ENCODE measurements at places on chromosomes 5 and 9. TPM values are rescaled to one million over a fixed set of nuclear protein-coding genes. Genes with fewer than 3 reads are reported as not detected.

DNA sequence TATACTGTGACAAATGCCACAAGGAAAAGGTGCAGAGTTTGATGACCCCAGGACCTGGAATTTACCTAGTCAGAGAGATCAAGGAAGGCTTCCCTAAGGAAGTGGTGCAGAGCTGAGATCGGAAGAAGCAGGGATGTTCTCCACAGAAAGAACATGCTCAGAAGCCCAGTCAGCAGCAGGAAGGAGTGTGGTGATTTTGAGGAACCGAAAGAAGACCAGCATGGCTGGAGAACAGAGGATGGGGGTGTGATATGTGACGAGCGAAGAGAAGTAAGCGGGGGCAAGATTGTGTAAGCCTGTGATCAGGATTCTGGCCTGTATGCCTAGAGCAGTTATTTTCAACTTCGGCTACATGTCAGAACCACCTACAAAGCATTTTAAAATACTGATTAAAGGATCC, 18.7 kb upstream of the PIK3R1 start:
- no peak overlapping the region for H3K4me3 ChIP-seq
- no peaks in the 10 kb centered on the region for H3K27me3 ChIP-seq
- no peaks in the 10 kb centered on the region for H3K4me1 ChIP-seq
- DNase-seq, result no peak
- H3K27ac ChIP-seq, result no peak overlapping the region

The CDH9 gene
- not detected for total RNA-seq

DNA sequence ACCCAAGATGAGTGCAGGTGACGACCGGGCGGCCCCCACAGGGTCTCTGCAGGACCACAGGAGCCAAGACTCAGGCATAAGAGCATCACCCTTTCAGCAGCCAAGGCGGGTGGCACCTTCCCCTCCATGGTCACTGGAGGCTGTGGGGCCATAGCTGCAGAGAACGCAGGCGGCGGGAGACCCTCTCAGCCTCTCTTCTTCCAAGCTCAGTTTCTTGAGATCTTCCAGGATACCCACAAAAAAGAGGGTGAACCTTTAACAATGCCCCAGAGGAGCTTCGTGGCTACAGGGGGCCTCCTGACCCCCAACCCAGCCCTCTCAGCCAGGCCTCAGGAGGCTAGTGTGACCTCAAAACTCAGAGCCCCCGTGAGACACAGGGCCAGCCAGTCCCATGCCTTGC, 5.8 kb upstream of the TBC1D9B start:
- H3K27me3 ChIP-seq, result no peaks in the 10 kb centered on the region
- no peak for DNase-seq
- peaks cover 2% of the 10 kb centered on the region for H3K4me1 ChIP-seq
- H3K4me3 ChIP-seq, result no peak overlapping the region

DNA sequence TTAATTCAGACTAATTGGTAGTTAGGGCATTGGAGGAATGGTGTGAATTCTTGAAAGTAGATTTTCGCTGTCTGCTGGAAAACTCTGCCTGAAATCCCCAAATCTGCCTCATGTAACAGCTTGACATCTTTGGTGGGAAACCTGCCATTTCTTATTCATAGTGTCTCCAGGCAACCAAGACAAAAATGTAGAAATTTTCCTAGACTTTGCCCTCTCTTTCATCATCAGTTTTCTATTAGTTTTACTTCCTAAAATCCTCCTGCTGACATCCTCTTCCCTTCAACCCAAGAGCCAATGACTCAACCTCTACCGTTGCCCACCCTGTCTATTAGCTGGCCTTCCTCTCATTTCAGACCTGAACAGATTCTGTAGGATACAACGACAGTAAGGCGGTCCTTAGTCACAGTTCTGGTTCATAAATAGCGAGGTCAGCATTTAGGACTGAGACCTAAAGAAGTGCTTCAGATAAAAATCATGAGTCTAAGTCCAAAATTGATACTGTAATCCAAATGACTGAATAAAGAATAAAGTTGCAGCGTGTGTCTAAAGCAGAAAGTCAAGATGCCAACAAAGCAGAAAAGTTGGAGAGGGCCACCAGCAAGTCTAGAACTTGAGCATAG, 133.9 kb downstream of the MUSK start:
- no peaks in the 10 kb centered on the region for H3K4me1 ChIP-seq
- no peak for DNase-seq
- no peaks in the 10 kb centered on the region for H3K36me3 ChIP-seq
- H3K4me3 ChIP-seq, result no peak overlapping the region
- H3K27ac ChIP-seq, result no peak overlapping the region
- H3K27me3 ChIP-seq, result no peaks in the 10 kb centered on the region

The TLX3 gene
- total RNA-seq, result not detected

The PCDHB7 gene
- total RNA-seq, result 2.3 TPM

The PITX1 gene
- not detected for total RNA-seq

DNA sequence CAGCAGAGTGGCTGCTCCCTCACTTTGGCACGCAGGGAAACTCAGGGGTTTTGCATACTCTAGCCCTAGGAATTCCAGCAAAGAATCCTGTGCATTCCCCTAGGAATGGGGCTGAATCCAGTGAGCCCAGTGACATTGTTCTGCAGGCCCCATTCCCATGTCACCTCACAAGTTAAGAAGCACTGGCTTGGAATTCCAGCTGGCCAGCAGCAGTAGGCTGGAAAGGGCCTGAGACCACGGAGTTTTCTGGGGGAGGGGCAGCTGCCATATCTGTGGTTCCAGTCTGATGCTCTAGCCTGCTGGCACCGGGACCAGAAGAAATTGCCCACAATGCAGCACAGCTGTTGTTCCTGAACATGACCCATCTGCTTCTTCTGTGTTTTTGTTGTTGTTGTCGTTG, 217.6 kb upstream of the DMRTA1 start:
- H3K4me3 ChIP-seq, result no peak overlapping the region
- H3K27me3 ChIP-seq, result no peaks in the 10 kb centered on the region
- DNase-seq, result no peak
- no peaks in the 10 kb centered on the region for H3K36me3 ChIP-seq

The IFNK gene
- not detected for total RNA-seq

GRCh38 chr9:6460189-6460768, 47.3 kb downstream of the UHRF2 start:
- H3K4me3 ChIP-seq, result no peak overlapping the region
- no peak for DNase-seq
- no peaks in the 10 kb centered on the region for H3K4me1 ChIP-seq
- H3K36me3 ChIP-seq, result no peaks in the 10 kb centered on the region
- H3K27ac ChIP-seq, result no peak overlapping the region
- H3K27me3 ChIP-seq, result no peaks in the 10 kb centered on the region

The SLC36A1 gene
- 4.5 TPM for total RNA-seq

DNA sequence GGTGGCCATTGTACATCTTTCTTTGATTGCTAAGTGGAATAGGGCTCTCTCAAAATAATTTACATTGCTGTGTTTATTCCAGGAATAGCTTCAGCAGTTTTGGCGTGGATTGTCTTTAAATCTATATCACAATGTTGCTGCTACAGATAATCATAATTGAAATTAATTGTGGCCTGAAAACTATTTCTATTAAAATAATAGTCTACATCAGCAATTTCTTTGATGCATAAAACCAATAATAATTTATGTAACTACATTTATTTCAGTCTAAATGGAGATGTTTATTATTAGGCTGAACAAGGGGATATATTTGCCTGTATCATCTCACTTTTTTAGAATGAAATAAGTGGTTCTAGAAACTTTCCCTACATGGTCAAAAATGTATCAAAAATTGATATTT, 456.0 kb upstream of the CTNND2 start:
- no peaks in the 10 kb centered on the region for H3K27me3 ChIP-seq
- H3K27ac ChIP-seq, result no peak overlapping the region
- no peak for DNase-seq
- no peaks in the 10 kb centered on the region for H3K4me1 ChIP-seq

The SYNPO gene
- total RNA-seq, result 8.8 TPM

DNA sequence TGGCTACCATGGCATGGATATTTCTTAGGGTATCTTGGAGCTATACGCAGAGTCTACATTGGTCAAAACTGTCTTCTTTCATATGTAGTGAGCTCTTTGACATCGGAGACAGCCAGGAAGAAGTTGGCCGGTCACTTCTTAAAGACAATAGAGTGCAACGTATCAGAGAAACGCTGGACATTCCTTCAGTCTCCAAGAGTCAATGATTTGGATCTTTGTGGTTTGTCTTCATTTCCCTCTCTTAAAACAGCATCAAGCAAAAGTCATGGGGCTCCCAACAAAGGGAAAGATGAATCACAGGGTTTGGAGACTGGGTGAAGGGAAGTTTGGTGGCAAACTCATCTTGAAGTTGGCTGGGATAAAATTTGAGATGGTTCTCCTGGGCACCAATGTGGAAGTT, 320.1 kb downstream of the AGTPBP1 start:
- H3K36me3 ChIP-seq, result no peaks in the 10 kb centered on the region
- H3K27ac ChIP-seq, result no peak overlapping the region
- H3K4me3 ChIP-seq, result no peak overlapping the region
- no peak for DNase-seq
- H3K4me1 ChIP-seq, result peaks cover 8% of the 10 kb centered on the region

- DNase-seq, result no peak
- H3K27me3 ChIP-seq, result no peaks in the 10 kb centered on the region
- H3K27ac ChIP-seq, result no peak overlapping the region
These were observed 9.5 kb downstream of the GRHPR start for GRCh38 chr9:37432020-37432419.

The STKLD1 gene
- 2.2 TPM for total RNA-seq

The TNC gene
- 7.5 TPM for total RNA-seq

The TMEFF1 gene
- total RNA-seq, result 4.5 TPM

- H3K4me3 ChIP-seq, result no peak overlapping the region
- no peaks in the 10 kb centered on the region for H3K4me1 ChIP-seq
- no peaks in the 10 kb centered on the region for H3K36me3 ChIP-seq
- no peak overlapping the region for H3K27ac ChIP-seq
- no peaks in the 10 kb centered on the region for H3K27me3 ChIP-seq
These were observed 13.9 kb upstream of the CDK5RAP2 start for GRCh38 chr9:120593955-120594277.

The NKD2 gene
- 3.2 TPM for total RNA-seq

DNA sequence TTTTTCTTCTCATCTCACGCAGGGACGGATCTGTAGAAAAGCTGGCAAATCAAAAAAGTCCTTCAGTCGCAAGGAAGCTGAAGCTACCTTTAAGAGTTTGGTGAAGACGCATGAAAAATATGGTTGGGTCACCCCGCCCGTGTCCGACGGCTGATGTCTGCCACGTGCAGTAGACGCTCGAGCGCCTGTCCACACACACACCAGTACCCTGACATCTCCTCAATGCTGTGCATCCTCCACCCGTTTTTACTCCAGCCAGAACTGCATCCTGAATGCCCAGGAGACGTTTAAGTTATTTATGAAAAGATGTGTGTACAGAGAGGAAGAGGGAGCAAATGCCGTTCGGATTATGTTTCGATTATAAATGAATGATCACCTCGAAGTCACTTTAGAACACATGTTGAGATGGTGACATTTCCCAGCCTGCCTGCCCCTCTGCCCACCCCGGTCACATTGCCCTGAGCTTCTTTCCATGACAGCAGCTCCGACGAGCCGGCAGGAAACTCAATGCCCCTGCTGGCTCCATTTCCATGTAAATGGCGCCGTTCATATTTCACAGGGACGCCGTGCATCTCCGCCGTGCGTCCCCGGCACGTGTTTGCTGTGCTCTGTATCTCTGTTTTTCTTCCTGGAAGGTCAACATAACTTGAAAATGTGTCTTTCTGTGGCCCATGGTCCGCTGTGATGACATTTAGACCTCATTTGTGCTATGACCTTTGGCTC, 42.7 kb downstream of the UBE2QL1 start:
- H3K27ac ChIP-seq, result no peak overlapping the region
- no peak overlapping the region for H3K4me3 ChIP-seq
- no peaks in the 10 kb centered on the region for H3K36me3 ChIP-seq
- DNase-seq, result no peak

The PCDHGB6 gene
- total RNA-seq, result 10.4 TPM

DNA sequence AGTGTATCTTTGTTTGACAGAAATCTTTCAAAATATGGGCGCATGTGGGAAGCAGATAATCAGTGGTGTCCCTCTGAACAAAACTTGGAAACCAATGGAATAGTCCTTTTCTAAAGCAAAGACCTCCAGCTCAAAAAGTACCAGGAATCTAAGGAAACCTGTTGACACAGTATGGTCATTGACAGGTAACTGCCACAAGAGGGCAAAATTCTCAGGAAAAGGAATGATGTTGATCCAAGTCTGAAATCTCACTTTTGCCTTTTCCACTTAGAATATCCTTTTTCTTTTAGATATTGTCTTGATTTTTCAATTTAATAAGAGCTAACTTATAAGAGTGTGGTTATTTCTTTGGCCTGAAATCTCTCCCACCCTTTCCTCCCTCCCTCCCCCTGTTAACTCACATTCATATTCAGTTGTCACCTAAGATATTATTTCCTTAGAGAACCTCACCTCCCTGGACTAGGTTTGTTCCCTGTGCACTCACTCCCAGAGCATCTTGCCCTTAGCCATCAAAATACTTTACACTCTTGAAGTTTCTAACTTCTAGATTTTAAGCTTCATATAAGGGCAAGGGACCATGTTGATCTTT, 59.0 kb upstream of the BARX1 start:
- peaks cover 10% of the 10 kb centered on the region for H3K4me1 ChIP-seq
- H3K4me3 ChIP-seq, result no peak overlapping the region
- H3K36me3 ChIP-seq, result no peaks in the 10 kb centered on the region
- H3K27me3 ChIP-seq, result no peaks in the 10 kb centered on the region
- no peak overlapping the region for H3K27ac ChIP-seq

GRCh38 chr9:99931155-99931840, 24.8 kb downstream of the STX17 start:
- H3K4me1 ChIP-seq, result no peaks in the 10 kb centered on the region
- no peak overlapping the region for H3K27ac ChIP-seq
- no peaks in the 10 kb centered on the region for H3K36me3 ChIP-seq
- no peaks in the 10 kb centered on the region for H3K27me3 ChIP-seq

- H3K27me3 ChIP-seq, result no peaks in the 10 kb centered on the region
- DNase-seq, result no peak
- H3K4me1 ChIP-seq, result no peaks in the 10 kb centered on the region
- no peak overlapping the region for H3K27ac ChIP-seq
- H3K36me3 ChIP-seq, result no peaks in the 10 kb centered on the region
These were observed 100.7 kb upstream of the IRX4 start for GRCh38 chr5:1983401-1983800.

- H3K27ac ChIP-seq, result no peak overlapping the region
- no peaks in the 10 kb centered on the region for H3K4me1 ChIP-seq
- DNase-seq, result no peak
- H3K4me3 ChIP-seq, result no peak overlapping the region
These were observed 16.3 kb upstream of the DAB2 start for GRCh38 chr5:39440958-39441624.

The POU5F2 gene
- total RNA-seq, result 6.0 TPM

The FBN2 gene
- 3.2 TPM for total RNA-seq

- DNase-seq, result no peak
- H3K27ac ChIP-seq, result no peak overlapping the region
- no peak overlapping the region for H3K4me3 ChIP-seq
These were observed 103.8 kb downstream of the YTHDC2 start for GRCh38 chr5:113617191-113617796.

GRCh38 chr9:113604393-113604792, 140.9 kb downstream of the RGS3 start:
- H3K4me3 ChIP-seq, result no peak overlapping the region
- no peaks in the 10 kb centered on the region for H3K27me3 ChIP-seq
- H3K27ac ChIP-seq, result no peak overlapping the region
- H3K4me1 ChIP-seq, result peaks cover 29% of the 10 kb centered on the region
- no peak for DNase-seq

The SPOCK1 gene
- 32.7 TPM for total RNA-seq

The ANKRA2 gene
- 43.1 TPM for total RNA-seq

Data from thyroid gland (tissue), 4 donors.